Stimulated activated CD8-positive, alpha-beta memory T cell treated with anti-CD3 and anti-CD28 coated beads, Interleukin-15, amount 100 ng/mL, for 48 hours (primary cell): ENCODE measurements at places on chromosomes 16 and 17.

GRCh38 chr16:83653785-83654184 is 154.0 kb upstream of the HSBP1 start:
- no peak for DNase-seq

DNA sequence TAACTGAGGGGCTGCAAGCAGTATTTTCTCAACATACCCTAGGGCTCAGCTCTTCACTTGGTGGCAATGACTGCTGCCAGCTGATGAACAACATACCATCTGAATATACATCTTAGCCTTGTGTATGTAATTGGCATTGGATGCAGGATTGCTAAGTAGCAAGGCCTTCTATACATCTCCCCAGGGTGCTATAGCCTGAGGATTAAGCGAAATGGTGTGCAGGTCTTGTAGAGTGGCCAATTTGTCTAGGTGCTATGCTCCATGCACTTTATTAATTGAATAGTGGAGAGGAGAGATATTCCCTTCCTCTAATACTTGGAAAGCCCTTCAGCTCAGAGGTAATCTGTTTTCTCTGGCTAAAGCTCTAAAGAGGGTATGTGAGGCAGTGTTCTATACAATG is 71.9 kb downstream of the KIF2B start:
- no peak for DNase-seq

DNA sequence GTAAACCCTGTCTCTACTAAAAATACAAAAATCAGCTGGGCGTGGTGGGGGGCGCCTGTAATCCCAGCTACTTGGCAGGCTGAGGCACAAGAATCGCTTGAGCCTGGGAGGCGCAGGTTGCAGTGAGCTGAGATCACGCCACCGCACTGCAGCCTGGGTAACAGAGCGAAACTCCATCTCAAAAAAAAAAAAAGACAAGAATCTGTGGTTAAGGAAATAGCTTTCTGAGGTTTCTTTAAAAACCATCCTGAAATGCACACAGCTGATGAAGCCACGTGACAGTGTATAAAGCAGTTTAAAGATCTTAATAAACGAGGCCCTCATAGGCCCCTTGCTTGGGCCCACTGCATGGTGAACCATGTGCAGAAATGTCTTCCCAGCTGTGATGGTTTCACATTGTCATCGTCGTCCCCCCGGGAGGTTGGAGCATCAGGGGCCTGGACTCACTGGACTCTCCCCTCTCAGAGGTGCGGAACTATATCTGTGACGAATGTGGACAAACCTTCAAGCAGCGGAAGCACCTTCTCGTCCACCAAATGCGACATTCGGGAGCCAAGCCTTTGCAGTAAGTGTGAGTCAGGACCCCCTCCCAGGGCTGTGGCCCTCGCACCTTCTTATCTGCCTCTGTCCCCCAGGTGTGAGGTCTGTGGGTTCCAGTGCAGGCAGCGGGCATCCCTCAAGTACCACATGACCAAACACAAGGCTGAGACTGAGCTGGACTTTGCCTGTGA is 16.2 kb downstream of the ZNF276 start:
- no peak for DNase-seq

DNA sequence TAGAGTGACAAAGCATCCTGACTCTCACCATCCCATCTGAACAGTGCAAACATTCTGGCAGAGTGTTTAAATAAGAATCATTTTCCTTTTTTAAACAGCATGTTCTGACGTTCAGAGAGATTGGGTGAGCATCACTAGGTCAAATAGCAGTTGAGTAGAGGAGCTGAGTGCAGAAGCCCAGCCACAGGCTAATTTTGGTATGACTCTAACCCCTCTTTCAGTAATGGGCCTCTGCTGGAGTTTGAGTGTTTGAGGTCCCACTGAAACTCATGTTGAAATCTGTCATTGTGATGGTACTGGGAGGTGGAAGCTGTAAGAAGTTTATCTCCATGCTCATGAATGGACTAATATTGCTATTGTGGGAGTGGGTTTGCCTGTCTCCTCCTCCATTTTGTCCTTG is 194.4 kb downstream of the SALL1 start:
- no peak for DNase-seq

- DNase-seq: no peak
Observed at GRCh38 chr17:20706751-20707373, 127.3 kb downstream of the CDRT15L2 start.

DNA sequence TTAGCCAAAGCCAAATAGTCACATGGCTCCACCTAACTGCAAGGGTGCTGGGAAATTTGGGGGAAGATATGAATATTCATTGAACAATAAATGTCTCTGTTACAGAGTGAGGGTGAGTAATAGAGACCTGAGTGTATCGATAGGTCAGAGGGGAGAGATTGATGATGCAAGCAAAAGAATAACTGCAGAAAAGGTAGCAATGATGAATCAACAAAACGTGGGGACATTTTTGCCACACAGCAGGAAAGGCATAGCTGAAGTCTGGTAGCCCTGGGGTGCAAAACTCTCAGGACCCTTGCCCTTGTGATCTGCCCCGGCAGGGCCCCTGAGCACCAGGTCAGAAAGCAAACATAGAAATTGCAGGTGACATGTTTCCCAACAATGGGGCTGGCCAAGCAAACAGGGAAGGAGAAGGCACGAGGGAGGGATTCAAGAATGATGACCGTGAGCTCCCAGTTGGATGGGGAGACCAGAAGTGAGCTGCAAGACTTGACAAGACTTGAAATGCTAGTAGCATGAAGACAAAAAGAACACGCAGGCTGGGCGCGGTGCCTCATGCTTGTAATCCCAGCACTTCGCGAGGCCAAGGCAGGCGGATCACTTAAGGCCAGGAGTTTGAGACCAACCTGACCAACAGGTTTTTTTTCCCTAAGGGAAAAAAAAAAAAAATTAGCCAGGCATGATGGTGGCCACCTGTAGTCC is 12.7 kb upstream of the HERPUD1 start:
- no peak for DNase-seq

DNA sequence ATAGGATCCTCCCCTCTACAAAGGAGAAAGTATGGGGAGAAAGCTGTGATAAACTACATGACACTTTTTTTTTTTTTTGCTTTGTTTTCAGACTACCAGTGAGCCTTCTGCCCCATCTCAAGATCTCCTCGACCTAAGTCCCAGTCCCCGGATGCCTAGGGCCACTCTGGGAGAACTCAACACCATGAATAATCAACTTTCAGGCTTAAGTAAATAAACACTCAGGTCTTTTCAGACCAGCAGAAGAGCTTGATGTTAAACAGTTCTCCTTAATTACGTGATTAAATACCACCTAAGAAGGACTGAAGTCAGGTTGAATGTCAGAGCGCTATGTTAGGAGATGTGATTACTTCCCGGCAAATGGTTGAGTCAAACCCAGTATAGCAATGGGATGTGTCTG is 31.4 kb downstream of the COX11 start:
- no peak for DNase-seq

DNA sequence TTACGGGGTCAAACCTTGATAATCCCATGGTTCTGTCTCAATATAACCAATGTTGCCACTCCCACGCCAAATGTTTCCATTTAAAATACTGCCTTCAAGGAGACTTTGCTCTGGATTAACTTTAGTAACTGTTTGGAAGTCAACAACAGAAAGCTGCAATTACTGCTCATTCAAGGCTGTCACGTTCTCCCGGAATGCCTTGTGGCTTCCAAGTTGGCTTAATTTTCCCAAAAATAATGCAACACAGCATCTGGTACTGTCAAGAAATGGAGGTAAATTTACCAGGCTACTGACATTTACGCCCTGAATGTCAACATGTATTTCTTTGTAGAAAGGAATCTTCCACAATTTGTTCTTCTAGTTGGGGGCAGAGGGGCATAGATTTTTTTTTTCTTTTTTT is 38.2 kb downstream of the GPRC5B start:
- DNase-seq: no peak
